Ovary (tissue), 10 donors: ENCODE measurements at places on chromosomes 3 and 15. TPM values are rescaled to one million over a fixed set of nuclear protein-coding genes. Genes with fewer than 3 reads are reported as not detected.

CLDN16 gene
- 0.28 TPM for total RNA-seq

ATP8B4 gene
- total RNA-seq = 7.1 TPM

DNA sequence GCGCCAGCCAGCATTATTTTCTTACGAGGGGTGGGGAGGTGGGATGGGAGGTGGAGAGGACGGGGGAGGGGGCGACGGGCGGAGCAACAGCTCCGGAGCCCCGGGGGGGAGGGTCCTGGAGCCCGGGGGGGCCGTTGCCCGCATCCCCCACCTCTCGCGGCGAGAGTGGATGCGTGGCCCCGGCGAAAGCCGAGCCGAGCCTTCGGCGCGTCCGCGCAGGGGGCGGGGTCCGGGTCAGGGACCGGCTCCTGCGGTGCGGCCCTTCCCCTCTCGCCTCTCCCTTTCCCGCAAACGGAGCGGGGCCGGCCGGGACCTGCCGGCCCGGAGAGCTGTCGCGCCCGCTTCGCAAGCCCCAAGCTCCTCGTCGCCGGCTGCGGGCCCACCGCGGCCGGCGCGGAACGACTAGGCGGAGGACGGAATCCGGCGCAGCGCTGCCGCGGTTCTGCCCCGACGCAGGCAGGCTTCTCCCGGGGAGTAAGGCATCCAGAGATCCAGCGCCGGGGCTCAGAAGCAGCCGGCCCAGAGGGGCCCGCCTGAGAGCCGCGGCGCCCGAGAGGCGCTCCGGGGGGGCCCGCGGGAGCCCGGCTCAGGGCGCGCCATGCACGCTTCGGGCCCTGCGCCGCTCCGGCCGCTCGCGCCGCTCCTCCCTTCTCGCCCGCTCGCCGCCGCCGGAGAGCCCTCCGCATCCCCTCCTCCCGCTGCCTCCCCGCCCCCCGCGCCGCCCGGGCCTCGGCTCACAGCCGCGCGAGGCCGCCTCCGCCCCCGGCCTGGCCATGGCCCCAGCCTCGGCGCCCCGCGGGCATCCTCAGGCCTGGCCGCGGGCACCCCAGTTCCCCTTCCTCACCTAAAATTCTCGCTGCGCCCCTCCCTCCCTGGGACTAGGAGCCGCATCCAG lies 459 bp upstream of the ADCY5 start:
- H3K27me3 ChIP-seq = no peaks in the 10 kb centered on the region
- H3K4me1 ChIP-seq = peaks cover 16% of the 10 kb centered on the region

DNA sequence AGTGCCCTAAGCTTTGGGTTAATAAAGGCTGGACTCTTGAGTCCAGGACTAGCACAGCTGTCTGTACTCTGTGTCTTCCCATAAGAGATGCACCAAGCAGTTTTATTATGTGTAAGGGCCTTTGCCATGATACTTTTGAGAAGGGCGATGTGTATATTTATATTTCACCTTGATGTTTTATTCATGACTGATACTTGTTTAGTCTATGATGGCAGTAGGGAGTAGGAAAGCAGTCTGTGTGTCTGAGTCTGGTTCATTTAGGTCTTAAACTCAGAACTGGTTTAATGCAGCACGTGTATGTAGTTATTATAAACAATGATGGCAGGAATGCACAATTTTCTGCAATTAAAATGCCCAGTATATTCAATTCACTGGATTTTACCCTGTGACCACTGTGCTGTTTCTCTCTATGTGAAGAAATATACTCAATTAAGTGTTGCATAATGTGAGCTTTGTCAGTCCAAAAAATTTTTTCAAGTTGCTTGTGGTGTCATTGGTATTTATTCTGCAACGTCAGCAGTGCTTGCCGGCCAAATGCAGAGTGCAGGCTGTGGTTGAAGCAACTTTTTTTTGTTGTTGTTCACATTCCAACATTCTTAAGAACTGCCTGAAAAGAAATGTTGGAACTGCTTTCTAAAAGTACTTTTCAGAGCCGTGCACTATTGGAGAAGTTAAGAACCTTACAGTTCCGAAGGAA lies 423.7 kb upstream of the SEMA6D start:
- DNase-seq = peak; percentile 80
- no peaks in the 10 kb centered on the region for H3K27me3 ChIP-seq
- H3K27ac ChIP-seq = no peak overlapping the region

CA12 gene
- total RNA-seq = 3.3 TPM

DNA sequence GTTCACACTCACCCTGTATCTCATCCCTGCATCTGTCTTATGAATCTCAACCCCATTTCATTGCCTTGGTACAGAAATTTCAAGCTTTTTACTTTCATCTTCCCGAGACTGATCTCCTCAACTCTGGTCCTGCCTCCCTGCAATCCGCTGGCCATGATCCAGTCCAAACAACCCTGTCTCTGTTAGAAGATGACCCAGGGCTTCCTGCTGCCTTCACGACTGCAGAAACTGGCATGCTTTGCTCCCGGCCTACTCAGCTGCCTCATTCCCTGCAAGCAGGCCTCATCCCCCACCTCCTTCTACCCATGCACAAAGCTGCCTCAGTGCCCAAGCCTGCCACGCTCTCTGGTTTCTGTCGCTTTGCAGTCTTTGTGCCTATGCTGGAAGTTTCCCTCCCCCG lies 12.4 kb downstream of the HES1 start:
- no peaks in the 10 kb centered on the region for H3K27me3 ChIP-seq
- no peak overlapping the region for H3K27ac ChIP-seq
- no peak overlapping the region for H3K4me3 ChIP-seq
- no peaks in the 10 kb centered on the region for H3K36me3 ChIP-seq
- H3K4me1 ChIP-seq = peaks cover 4% of the 10 kb centered on the region
- no peak for DNase-seq

SH2D7 gene
- not detected for total RNA-seq

DNA sequence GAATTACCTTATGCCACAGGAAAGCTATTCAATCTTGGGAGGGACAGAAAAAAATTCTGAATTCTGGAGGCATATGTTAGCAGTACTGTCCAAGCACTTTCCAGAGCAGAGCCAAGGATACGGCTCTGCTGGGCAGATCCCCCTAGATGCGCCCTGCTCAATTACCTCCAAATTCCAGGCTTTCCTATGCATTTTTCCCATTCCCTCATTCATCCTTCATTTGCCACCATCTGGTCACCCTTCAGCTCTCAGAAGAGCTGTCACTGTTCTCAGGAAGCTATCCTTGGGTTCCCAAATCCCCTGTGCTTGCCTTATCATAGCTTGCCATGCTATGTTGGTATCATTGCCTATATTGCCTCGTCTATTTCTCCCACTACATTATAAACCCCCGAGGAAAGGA lies 45.2 kb downstream of the RYK start:
- no peaks in the 10 kb centered on the region for H3K36me3 ChIP-seq
- no peaks in the 10 kb centered on the region for H3K27me3 ChIP-seq
- DNase-seq = no peak
- no peak overlapping the region for H3K27ac ChIP-seq
- H3K4me1 ChIP-seq = no peaks in the 10 kb centered on the region

ISG20 gene
- 58.6 TPM for total RNA-seq

DNA sequence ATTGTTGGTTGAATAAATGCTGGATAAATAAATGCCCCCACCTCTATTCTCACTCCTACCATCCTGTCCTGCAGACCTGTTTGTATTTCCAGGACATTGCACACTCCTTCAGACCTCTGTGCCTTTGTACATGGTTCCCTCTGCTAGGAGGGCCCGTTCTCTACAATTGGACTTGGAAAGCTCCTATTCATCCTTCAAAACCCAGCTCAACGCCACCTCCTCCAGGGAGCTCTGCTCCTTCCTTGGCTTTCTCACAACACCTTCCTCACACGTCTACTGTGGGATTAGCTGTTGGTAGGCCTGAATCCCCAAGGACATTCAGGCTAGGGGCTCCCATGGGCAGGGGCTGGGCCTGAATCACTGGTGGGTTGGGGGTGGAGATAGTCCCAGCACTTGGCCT lies 78.7 kb upstream of the SEC13 start:
- H3K4me1 ChIP-seq = no peaks in the 10 kb centered on the region
- H3K27ac ChIP-seq = no peak overlapping the region
- no peaks in the 10 kb centered on the region for H3K27me3 ChIP-seq

DNA sequence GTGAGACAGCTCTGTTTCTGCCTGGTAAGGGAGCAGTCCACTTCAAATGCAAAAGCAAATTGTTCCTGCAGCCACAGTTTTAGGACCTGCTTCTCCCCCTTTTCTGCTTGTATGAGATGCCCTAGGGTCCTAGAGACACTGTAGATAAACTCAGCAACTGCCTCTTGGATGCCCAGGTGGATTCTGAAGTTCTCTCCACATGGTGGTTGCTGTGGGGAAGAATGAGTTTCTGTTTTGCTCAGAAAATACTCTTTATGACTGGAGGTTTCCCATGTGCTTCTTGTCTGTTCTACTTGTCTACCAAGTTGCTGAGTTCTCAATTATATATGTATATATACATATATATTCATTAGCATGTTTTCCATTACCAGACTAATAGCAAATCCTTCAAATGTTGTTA lies 5.6 kb upstream of the ZNF80 start:
- no peaks in the 10 kb centered on the region for H3K36me3 ChIP-seq
- DNase-seq = no peak
- H3K27ac ChIP-seq = no peak overlapping the region
- no peaks in the 10 kb centered on the region for H3K27me3 ChIP-seq

- H3K36me3 ChIP-seq = no peaks in the 10 kb centered on the region
- DNase-seq = no peak
- H3K27me3 ChIP-seq = no peaks in the 10 kb centered on the region
- H3K27ac ChIP-seq = no peak overlapping the region
- H3K4me3 ChIP-seq = no peak overlapping the region
- no peaks in the 10 kb centered on the region for H3K4me1 ChIP-seq
These were observed 625.9 kb downstream of the NLGN1 start for GRCh38 chr3:174023421-174023820.

DNA sequence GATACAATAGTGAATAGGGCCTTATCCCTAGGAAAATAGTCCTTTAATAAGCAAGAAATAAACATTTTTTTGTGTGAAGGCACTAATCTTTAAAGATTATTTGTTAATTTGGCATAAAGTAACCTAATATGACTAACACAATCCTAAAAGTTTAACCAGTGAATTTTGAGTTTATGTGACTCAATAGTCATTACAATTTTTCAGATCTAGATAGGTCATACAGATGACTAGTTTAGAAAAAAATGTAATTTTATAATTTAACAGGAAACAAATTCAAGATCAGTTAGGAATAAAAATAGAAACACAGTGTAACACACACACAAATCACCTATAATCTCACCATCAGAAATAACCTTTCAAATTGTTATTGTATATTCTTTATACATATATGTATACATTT lies 620.7 kb upstream of the ALCAM start:
- DNase-seq = no peak
- no peak overlapping the region for H3K4me3 ChIP-seq
- no peak overlapping the region for H3K27ac ChIP-seq
- H3K27me3 ChIP-seq = no peaks in the 10 kb centered on the region
- no peaks in the 10 kb centered on the region for H3K36me3 ChIP-seq
- H3K4me1 ChIP-seq = no peaks in the 10 kb centered on the region

DNA sequence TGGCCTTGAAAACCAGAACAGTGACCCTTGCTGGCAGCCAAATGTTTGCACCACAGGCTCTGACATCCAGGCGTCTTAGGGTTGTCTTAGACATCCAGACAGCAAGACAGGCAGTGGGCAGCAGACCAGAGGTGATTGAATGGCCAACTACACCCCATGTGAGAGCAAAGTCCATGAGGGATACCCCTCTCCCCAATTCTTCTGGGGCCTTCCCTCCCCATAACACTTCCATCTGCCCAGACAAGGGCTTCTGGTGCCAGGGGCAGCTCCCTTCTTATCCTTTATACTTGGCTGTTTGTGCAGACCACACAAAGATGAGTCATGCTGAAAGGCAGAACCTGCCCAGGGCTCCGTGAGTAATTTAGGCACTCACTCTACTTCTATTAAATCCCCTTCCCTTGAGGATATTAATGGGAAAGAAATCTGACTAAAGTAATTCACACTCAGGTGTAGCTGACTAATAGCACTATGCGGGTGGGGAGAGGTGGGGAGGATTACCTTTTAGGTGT lies 257.9 kb downstream of the UACA start:
- H3K36me3 ChIP-seq = no peaks in the 10 kb centered on the region
- H3K27me3 ChIP-seq = no peaks in the 10 kb centered on the region
- H3K27ac ChIP-seq = no peak overlapping the region
- H3K4me3 ChIP-seq = no peak overlapping the region

ZDHHC19 gene
- total RNA-seq = 6.6 TPM

CHST2 gene
- 5.7 TPM for total RNA-seq

DBR1 gene
- total RNA-seq = 15.0 TPM

FAM240A gene
- not detected for total RNA-seq

GRCh38 chr15:89230277-89230676 lies 8.9 kb upstream of the RLBP1 start:
- H3K4me1 ChIP-seq = no peaks in the 10 kb centered on the region
- no peaks in the 10 kb centered on the region for H3K36me3 ChIP-seq
- no peak for DNase-seq
- H3K27me3 ChIP-seq = no peaks in the 10 kb centered on the region

GRCh38 chr3:137259089-137259488 lies 301.3 kb downstream of the IL20RB start:
- H3K36me3 ChIP-seq = no peaks in the 10 kb centered on the region
- H3K27me3 ChIP-seq = no peaks in the 10 kb centered on the region
- no peak for DNase-seq
- H3K4me3 ChIP-seq = no peak overlapping the region

TF gene
- total RNA-seq = 2.0 TPM

GRCh38 chr3:45979378-45979777 lies 16.2 kb downstream of the FYCO1 start:
- H3K4me1 ChIP-seq = peaks cover 14% of the 10 kb centered on the region
- no peaks in the 10 kb centered on the region for H3K27me3 ChIP-seq
- no peaks in the 10 kb centered on the region for H3K36me3 ChIP-seq
- H3K27ac ChIP-seq = no peak overlapping the region

TSC22D2 gene
- total RNA-seq = 13.8 TPM

BLOC1S6 gene
- total RNA-seq = 43.0 TPM

GRCh38 chr15:53068636-53069035 lies 278.5 kb upstream of the ONECUT1 start:
- no peak overlapping the region for H3K27ac ChIP-seq
- no peak overlapping the region for H3K4me3 ChIP-seq
- no peak for DNase-seq

DNA sequence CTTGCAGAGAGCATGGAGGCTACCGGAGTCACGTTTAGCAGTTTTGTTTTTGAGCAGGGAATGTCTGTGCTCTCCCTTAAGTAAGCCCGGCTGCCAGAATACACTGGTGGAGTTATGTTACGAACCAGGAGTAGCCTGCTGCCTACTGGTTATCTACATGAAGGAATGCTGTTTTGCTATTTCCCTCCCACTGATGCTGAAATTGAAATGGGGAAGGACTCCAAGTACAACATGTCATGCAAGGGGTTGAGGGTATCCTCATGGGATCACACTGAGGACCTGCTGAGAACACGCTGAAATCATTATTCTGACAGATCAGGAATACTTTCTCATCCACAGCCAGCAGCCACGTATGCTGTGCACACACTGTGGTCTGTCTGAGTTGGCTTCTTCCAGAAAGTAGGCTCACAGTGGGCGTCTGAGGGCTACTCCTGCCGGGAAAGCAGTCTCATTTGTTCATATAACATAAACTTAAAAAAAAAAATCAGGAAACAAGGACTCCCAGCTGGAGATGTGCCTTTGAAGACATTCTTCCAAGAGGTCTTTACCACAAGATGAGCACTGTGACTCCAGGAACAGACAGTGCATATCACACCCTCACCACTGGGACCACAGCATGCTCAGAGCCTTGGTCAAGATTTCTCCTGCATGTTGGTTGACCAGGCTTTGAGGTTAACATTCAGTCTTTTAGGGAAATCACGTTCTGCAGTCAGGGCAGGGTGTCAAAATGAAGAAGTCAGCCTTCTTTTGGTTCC lies 300.4 kb upstream of the RASGRP1 start:
- peak; percentile 65 for DNase-seq
- no peaks in the 10 kb centered on the region for H3K36me3 ChIP-seq
- no peak overlapping the region for H3K4me3 ChIP-seq
- peaks cover 14% of the 10 kb centered on the region for H3K4me1 ChIP-seq

GRCh38 chr3:150748684-150749047 lies 14.3 kb downstream of the SIAH2 start:
- H3K4me1 ChIP-seq = peaks cover 33% of the 10 kb centered on the region
- no peak overlapping the region for H3K4me3 ChIP-seq
- DNase-seq = no peak
- H3K36me3 ChIP-seq = no peaks in the 10 kb centered on the region
- H3K27me3 ChIP-seq = no peaks in the 10 kb centered on the region
